Left colon (tissue), 2 donors: ENCODE measurements at places on chromosomes 6 and 20.

- DNase-seq, result no peak
These were observed 9.7 kb upstream of the ARHGAP18 start for GRCh38 chr6:129719692-129720091.

GRCh38 chr6:126033696-126034095, 47.4 kb downstream of the TRMT11 start:
- no peak for DNase-seq

- no peak for DNase-seq
These were observed 21.2 kb downstream of the TGM3 start for GRCh38 chr20:2316847-2317495.

GRCh38 chr6:69866770-69867638, 648 bp downstream of the COL19A1 start:
- peak; percentile 24 for DNase-seq

DNA sequence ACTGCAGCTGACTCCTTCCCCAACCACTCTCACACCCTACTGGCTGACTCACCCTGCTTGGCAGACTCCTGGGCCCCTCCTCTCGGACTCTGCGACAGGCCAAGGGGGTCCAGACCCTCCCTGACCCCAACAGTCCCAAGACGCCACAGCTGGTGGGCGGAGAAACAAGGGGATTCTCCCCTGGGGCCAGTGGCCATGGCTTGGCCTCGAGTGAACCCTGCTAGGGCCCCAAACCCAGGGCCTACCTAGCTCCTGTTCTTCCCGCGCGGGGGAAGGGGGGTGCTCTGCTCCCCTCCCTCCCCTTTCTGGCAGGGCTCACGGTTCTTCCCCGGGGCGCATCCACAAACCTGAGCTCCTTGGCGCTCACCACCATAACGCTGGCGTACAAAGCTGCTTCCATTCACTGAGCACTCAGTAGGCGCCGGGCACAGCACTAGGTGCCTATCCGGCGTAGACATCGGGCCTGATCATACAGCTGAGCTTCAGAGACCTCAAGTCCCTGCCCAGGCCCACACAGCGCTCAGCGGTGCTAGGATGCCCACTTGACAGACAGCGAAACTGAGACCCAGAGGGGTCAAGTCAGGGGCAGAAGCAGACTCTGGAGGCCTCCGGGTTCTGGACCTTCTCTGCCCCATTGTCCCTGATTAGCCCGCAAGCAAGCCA, 597 bp downstream of the ADA start:
- no peak for DNase-seq

GRCh38 chr6:78523622-78524021, 343.7 kb upstream of the IRAK1BP1 start:
- DNase-seq, result no peak

- DNase-seq, result no peak
These were observed 480.7 kb downstream of the CD83 start for GRCh38 chr6:14598017-14598864.

DNA sequence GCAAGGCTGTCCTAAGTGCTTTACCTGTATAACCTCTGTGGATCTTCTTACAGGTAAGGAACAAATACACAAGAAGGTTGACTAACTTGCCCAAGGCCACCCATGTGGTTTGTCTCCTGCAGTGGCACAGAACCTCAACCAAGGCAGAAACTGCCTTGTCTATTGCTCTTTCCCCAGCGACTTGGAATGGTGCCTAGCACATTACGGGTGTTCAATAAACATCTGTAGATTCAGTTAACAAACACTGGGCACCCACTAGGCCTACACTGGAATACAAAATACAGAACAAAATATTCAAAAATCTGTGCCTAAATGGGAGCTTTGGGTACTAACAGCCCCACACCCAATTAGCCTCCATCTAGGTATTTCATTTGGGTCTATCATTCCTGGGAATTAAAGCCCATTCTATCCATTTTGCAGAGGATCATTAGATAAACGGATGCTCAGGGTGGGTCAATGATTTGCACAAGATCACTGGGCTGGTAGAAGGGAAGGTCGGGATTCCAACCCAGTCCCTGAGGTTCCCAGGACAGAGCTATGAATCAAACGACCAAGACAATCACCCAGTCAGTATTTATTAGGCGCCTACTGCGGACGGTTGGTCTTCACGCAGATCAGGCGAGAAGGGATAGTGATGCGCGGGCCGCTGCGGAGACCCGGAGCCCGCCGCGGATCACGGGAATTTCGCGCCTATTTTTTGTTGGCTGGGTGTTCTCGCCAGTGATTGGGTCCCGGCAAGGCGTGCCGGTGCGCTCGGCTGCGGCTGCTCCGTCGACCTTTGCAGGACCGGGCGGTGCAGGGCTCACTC, at the start of gene STK35:
TSS of gene STK35 (plus strand) at position 771 of the 808 bp plus-strand sequence. CDS start 55 bp downstream, outside the sequence.
- no peak for DNase-seq

DNA sequence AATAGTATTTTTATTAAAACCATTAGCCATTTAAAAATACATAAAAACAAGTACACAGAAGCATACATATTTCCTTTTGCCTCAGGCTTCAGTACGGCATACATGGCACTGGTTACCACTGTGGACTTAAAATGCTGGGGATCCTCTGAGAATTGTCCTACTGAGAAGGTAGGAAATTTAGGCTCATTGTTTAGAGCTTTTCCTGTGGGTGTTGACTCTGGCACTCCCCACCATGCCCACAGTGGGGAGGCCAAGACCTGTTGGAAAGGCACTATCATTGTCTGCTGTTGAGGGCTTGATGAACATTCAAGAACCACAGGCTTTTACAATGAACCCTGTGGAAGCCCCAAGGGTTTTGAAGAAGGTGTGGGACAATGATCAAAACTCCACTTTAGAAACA, 473.4 kb downstream of the BTBD3 start:
- no peak for DNase-seq
